ENCODE measurements at places on chromosomes 13 and 19.
A peak's percentile ranks its signal among the peaks of the same experiment; 100 is the strongest.

DNA sequence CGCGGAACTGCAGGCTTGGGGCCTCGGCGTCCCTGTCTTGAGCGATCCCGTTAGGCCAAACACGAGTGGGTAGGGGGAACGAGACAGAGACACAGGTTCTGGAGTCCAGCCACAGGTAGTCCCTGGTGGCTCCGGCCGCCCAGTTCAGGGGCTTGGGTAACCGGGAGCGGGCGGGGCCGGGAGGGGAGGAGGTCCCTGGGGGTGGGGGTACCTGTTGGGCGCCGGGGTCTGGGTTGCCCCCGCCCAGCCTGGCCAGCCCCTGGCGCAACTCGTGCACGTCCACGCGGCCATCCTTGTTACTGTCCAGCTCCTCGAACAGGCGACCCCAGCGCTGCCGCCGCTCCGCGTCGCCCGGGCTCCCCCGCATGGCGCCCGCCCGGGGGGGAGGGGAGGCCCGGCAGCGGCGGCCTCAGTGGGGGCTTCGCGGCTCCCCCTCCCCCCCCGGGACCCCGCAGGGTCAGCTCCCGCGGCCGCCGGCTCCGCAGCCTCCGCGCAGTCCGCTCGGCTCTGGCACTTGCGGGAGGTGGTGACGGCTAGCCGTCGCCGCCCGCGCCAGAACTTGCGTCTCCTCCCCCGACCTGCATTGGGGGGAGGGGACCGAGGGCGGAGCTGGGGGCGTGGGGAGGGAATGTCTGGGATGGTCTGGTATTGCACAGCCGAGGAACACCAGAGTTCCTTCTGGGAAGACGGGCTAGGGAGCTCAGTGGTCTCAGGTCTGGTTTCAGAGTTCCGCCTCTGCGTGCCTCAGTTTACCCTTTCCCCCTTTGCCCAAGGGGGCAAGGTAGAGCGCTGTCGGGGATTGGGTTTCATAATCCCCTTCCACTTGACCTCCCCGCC lies at the start of gene SLC25A23:
SLC25A23 (minus strand) TSS at position 531 of the 837 bp plus-strand sequence; CDS start at position 367, 164 bp downstream.
- peak; percentile 82 for DNase-seq

- no peak for DNase-seq
These were observed 280.0 kb downstream of the LHFPL6 start for GRCh38 chr13:39322836-39323585.

- no peak for DNase-seq
These were observed 41.9 kb downstream of the CYP4F22 start for GRCh38 chr19:15550273-15550672.

- no peak for DNase-seq
These were observed 103.6 kb upstream of the MYO16 start for GRCh38 chr13:108525827-108526226.

- DNase-seq, result peak; percentile 23
These were observed 6.0 kb downstream of the PEX11G start for GRCh38 chr19:7482584-7483439.

- DNase-seq, result peak; percentile 84
These were observed 41.4 kb downstream of the CEBPG start for GRCh38 chr19:33414667-33415605.

GRCh38 chr19:43759515-43759914 lies 4.8 kb upstream of the SMG9 start:
- DNase-seq, result peak; percentile 23

DNA sequence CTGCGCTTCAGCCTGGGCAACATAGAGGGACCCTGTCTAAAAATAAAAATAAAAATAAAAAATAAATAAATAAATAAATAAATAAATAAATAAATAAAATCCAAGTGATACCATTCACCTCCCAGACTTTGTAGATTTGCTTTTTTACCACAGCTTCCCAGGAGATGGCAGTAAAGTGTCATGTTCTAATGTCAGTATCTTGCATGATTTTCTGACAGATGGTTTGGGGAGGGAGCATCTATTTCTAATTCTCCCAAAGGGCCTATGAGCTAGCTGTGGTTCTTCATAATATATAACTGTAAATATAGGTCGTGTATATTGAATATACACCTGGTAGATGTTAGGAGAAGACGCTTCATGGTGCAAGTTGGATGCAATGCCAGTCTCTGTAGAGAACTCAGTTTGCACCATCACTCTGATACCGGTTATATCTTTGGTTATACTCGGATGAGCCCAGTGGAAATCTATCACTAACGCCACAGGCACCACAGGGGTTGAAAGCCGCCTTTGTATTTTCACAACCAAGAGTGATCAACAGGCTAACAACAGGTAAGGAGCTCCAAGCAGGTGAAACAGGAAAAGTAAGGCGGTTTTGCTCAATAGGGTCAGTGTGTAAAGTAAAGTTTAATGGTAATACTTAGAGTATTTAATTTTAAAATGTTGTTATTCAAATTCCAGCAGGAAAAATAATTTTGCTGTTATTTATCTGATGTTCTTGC lies 13.9 kb downstream of the APLP1 start:
- peak; percentile 73 for DNase-seq

GRCh38 chr13:85724546-85725432 lies 74.4 kb downstream of the SLITRK6 start:
- no peak for DNase-seq

DNA sequence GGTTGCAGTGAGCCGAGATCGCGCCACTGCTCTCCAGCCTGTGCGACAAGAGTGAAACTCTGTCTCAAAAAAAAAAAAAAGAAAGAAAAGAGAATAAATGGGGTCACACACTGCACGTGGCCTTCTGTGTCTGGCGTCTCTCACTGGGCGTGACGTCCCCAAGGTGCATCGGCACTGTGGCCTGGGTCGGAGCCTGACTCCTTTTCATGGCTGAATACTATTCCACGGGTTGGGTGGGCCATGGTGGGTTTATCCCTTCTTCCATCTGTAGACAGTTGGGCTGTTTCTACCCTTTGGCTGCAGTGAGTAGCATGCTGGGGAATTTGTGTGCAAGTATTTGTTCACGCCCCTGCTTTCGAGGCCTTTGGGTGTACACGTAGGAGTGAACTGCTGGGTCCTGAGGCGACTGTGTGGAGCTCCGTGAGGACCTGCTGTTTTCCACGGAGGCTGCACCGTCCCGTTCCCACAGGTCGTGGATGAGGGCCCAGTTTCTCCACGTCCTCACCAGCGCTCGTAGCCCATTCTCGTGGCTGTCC lies 8.3 kb upstream of the MISP start:
- DNase-seq, result no peak

Data from SK-N-DZ (cell line).